M059J (cell line): ENCODE measurements at places on chromosomes 6 and 20. TPM values are rescaled to one million over a fixed set of nuclear protein-coding genes. Genes with fewer than 3 reads are reported as not detected.

DNA sequence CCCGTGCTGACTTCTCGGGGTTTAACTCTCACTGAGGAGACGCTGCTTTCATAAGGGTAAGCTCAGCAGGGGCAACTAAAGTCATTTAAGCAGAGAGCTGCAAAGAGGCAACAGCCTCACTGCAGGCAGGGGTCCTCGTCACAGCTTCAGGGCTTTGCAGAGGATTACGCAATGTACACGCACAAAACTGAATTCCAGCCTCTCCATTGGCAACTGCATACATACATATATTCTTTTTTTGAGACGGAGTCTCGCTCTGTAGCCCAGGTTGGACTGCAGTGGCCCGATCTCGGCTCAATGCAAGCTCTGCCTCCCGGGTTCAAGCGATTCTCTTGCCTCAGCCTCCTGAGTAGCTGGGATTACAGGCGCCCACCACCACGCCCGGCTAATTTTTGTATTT lies 2.4 kb downstream of the GMEB2 start:
- no peak for DNase-seq

Gene SCRT2
- not detected in 2 replicates for total RNA-seq

GRCh38 chr6:6811128-6812009 lies 222.8 kb downstream of the LY86 start:
- DNase-seq: peak; percentile 82

DNA sequence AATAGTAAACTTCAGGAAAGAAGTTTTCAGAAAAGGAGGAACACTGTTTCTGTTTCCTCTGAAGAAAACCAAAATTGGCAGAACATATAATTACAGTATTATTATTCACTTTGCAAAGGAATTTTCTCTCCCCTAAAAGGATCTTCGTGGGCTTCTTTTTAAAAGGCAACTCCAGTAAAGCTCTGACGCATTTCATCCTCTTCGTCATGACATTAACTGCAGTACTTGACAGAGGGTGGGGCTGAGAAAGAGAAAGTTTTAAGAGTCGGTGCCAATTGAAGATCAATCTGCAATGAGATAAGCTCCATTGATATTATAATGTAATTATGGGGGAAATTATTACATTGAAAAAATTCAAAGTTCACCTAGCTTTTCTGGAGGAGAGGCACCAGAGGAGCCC lies 75.8 kb downstream of the MYB start:
- no peak for DNase-seq

DNA sequence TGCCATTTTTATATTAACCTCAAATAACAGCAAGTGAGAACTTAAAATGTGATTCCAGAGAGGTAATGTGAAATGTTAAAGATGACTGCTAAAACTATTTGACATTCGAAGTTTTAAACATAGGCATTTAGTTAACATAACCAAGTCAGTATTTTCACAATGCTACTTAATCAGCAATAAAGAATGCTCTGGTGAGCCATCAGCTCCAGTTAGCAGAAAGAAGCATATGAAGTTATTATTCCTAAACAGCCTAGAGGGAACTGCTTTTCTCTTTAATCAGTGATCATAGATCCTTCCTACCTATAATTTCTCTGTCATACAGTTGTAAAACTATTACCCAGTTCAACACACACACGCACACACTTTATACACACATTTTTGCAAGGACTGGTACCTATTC lies 60.1 kb downstream of the MMS22L start:
- no peak for DNase-seq

DNA sequence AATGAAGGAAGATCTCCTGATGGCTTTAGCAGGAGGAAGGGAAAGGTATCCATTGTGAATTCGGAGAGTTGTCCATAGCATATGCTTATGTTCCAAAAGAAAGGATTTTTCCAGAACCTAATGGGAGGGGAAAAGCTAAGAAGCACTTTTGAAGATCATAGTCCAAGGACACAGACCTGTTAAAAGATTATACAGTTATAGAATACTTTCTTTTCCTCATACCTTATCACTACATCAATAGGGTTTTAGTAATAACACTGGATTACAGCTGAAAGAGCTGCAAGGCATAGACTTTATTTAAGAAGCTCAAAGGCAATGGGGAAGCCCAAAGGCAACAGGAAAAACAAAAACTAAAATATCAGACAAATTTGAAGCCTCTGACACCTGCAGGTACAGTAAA lies 39.8 kb upstream of the SLC24A3 start:
- DNase-seq: no peak

DNA sequence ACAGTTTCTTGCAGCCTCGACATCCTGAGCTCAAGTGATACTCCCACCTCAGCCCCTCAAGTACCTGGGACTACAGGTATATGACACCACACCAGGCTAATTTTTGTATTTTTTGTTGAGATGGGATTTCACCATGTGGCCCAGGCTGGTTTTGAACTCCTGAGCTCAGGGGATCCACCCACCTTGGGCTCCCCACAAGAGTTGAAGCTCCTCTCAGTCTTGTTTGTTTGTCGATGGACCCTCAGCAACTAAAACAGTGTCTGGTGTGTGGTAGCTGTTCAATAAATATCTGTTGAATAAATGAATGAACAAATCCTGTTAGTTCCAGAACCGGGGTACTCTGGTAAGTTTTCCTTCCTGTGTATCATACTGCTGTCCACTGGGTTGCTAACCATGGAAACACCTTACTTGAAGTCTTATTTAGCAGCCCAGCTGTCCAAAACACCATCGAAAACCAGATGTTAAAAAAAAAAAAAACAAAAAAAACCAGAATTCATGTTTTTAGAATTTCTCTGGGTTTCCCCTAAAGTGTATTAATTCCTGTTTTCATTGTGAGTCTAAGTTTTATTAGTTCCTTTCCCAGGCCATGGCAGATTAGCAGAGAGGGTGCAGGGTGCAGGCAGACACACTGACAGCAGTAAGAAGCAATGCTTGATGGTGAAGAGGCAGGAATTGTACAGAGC lies 7.8 kb upstream of the EZR start:
- no peak for DNase-seq
